ENCODE measurements at places on chromosomes 2 and 18.

GRCh38 chr2:20744366-20745335 lies 77.7 kb downstream of the GDF7 start:
- DNase-seq, result no peak

- DNase-seq, result no peak
Observed at GRCh38 chr18:23835506-23835905, 146.3 kb downstream of the LAMA3 start.

DNA sequence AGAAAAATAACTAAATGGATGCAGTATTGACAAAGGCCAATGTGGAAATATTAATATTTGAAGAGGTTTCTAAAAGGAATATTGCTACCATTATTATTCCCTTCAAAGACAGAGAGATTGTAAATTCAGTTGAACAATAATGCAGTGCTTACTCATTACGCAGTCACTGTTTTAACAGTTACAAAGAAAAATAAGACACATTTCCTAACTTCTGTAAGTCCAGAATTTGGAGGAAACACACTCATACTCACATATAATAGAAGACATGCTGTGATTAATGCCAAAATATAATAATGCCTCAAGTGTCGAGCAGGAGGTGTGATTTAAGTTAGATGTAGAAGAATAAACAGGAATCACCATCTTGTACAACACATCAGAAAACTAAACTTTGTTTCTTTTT lies 389.2 kb downstream of the FBXO15 start:
- DNase-seq, result no peak

DNA sequence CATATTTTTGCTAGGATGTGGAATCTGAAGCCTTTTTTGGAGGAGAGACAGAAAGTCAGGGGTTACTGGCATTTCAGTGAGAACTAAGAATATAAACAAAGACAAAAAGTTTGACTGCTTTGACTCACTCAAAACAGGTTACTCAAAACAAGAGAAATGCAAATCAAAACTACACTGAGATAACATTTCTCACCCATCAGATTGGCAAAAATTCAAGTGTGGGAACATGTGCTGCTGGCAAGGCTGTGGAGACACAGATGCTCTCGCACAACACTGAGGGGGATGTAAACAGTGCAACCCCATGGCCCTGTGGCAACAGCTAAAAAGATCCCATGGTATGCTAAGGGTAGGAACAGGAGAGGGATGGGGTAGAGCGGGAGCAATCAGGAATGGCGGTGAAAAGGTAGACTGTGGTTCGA lies 86.6 kb downstream of the DTNB start:
- DNase-seq, result no peak

GRCh38 chr18:74513883-74514205 lies 17.7 kb downstream of the CNDP2 start:
- no peak for DNase-seq

- no peak for DNase-seq
Observed at GRCh38 chr18:25346561-25346960, 5.4 kb downstream of the ZNF521 start.

DNA sequence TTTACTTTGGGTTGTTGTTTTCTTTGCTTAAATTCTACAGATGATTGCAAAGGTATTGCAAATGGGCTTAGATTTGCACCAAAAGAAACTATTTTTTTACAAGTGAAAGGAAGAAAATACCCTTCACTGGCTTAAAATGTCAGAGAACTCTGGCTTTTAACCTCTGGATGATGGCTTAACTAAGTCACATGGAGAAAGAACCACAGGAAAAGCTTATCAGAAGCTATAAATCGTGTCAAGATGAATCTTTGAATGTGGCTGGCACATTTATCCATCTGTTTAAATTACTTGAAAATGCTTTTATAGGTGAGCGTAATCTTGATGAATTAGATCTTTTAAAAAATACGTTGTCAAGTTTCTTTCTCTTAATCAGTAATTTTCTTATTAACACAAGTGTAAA lies 32.0 kb upstream of the CCDC178 start:
- DNase-seq, result no peak

GRCh38 chr2:57943315-57943714 lies 103.3 kb upstream of the VRK2 start:
- DNase-seq, result no peak

GRCh38 chr2:101114268-101114783 lies 36.9 kb downstream of the TBC1D8 start:
- no peak for DNase-seq

DNA sequence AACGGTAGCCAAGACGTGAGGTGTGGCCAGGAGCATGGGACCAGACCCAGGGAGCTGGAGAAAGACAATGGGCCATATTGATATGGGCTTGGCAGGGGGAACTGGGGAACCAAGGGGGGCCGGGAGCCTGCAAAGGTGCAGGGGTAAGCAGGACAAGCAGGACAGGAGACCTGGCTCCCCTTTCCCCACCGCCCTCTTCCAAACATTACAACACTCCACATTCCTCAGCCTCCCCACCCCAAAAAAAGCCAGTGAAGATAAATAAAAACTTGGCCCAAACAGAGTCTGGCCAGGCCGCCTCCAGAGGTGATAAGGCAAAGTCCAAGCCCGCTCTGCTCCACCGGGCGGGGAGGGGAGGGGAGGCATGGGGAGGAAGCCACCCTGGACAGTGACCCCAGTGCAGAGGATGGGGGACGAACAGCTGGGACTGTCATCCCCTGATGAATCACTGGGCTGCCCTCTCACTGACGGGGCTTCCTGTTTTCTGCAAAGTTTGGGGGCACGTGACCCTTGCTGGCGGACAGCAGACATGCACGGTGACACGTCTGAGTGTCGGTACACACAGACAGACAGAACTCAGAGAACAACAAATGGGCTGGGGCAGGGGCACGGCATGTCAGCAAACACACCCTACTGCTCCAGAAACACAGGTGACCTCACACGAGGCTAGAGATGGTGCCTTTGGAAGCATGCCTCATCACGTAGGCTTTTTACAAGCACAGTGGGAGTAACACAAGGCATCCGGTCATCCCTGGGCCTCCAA lies 100.2 kb downstream of the TNS1 start:
- DNase-seq, result no peak

DNA sequence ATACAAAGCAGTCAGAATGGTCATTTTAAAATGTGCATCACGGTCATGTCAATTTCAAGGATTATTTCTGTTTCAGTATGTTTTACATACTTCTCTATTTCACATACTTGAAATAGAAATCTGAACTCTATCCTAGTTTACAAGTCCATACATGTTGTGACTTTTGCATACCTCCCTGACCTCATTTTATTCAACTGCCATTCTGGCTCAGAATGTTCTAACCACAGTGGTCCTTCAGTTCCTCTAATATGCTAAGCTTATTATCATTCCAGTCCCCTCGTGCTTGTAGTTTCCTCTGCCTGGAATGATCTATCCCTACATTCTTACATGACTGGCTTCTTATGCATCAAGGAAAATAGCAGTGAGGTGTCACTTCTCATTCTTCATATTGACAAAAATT lies 295.6 kb downstream of the KIAA1328 start:
- DNase-seq, result no peak

DNA sequence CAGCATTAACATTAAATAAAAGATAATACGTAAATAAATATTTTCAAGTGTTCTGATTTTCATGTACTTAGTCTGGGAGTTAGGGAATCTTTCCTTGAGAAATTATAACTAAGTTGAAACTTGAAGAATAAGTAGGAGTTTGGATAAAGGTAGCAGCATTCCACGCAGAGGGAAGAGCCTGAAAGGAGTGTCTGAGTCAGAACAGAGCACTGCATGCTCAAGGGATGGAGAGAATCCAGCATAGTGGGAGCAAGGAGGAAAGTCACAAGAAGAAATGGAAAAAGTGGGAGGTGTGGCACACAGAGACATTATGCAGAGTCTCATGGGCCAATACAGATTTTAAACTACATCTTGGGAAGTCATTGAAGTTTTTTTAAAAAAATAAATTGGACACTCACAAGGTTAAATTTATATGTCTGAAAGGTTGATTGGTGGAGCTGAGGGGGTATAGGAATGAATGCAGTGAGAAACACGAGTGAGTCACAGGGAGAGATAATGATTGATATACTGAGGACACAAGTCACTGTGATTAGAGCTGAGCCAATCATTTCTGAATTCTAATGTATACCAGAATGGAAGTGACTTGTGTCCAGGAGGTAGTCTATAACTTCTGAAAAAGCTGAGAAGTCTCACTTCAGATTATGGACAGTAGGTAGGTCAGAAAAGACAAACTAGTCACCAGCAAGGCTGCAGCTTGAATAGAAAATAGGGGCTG lies 66.9 kb downstream of the ICOS start:
- no peak for DNase-seq

DNA sequence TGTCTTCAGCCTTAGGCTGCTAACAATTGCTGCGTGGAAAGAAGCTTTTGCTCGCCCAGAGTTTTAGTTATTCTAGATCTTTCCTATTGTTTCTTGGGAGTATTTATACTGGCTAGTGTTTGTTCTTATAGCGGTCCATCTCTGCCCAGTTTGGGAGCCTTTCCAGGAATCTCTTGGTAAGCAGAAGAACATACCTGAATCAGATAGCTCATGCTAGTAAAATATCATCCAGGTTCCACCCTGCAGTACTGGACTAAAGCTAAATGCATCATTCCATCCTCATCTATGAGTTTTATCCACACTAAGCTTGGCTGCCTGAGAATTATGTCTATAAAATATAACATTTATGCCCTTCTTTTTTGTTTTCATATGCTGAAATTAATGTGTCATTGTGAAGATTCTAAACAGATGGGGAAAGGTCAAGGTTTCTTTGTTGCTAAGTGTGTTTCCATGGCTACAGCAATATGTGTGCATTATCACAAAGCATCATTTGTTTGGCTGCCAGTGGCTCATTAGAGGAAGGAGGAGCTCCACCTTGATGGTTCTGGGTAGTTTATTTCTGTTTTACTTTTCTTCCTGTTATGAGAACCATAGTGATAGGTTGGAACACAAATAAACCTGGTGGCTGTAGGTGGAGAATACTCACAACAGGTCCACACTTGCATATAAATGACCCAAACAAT lies 182.8 kb downstream of the PIK3C3 start:
- DNase-seq, result no peak

GRCh38 chr2:7703543-7704144 lies 786.4 kb downstream of the RNF144A start:
- no peak for DNase-seq

GRCh38 chr18:59395226-59396175 lies 36.4 kb upstream of the LMAN1 start:
- no peak for DNase-seq

GRCh38 chr2:238899386-238899785 lies 51.5 kb downstream of the TWIST2 start:
- no peak for DNase-seq

DNA sequence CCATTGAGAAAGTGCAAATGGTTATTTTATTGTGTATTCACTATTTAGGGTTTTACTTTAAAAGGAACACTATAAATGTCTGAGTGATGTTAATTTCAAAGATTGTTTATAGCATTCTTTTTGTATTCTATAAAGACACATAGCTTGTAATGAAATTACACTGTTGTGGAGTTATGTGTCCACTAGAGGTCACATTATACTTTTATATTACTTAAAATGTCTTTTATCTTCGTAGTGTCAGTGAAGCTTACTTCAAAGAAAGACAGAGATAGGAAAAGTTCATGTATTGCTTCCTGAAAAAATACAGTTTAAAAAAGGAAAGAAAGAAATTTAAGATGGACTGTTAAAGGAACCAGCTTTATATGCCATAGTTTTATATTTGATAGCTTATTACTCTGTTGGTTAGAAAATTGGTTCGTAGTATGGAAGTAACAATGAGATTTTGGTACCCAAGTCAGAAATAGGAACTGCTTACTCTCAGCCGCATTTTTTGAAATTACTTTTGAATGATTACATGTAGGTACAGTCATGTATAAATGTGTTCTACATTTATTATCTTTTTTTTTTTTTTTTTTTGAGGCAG lies 20.5 kb downstream of the APLF start:
- DNase-seq, result no peak

- DNase-seq, result no peak
Observed at GRCh38 chr2:160952464-160953254, 207.6 kb upstream of the TANK start.

DNA sequence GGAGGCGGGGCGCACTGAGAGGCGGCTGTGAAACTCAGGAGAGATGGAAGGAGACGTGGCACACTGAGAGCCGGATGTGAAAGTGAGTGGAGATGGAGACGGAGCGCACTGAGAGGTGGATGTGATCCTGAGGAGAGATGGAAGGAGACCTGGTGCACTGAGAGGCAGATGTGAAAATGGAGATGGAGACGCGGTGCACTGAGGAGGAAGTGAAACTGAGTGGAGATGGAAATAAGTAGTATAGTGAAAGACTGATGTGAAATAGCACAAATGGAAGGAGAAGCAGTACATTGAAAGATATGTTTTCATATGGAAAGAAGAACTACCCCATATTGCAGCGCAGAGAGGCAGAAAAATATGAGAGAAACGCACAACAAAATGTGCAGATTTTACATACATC lies 281.6 kb upstream of the RGPD4 start:
- no peak for DNase-seq

- DNase-seq, result no peak
Observed at GRCh38 chr2:216346781-216347180, 25.5 kb downstream of the MARCHF4 start.

All from stimulated activated CD4-positive, alpha-beta T cell treated with anti-CD3 and anti-CD28 coated beads, Interleukin-1b, Interleukin-23, amount 100 ng/mL, for 4 hours (primary cell).